ENCODE measurements at places on chromosomes 2 and 18.

GRCh38 chr2:159150280-159150746 lies 136.2 kb downstream of the WDSUB1 start:
- DNase-seq = no peak

DNA sequence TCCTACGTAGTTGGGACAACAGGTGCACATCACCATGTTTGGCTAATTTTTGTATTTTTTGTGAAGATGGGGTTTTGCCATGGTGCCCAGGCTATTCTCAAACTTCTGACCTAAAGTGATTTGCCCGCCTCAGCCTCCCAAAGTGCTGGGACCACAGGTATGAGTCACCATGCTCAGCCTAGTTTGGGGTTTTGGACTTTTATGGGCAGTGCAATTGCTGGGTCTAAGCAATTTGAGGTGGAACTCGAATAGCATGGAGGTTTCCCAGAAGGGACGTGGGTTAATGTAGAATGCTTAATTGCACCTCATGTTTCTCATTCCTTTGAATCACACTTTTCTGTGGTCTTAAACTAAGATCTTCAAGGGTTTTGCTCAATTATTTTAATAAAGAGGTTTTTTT lies 102.3 kb upstream of the EPHA4 start:
- no peak for DNase-seq

DNA sequence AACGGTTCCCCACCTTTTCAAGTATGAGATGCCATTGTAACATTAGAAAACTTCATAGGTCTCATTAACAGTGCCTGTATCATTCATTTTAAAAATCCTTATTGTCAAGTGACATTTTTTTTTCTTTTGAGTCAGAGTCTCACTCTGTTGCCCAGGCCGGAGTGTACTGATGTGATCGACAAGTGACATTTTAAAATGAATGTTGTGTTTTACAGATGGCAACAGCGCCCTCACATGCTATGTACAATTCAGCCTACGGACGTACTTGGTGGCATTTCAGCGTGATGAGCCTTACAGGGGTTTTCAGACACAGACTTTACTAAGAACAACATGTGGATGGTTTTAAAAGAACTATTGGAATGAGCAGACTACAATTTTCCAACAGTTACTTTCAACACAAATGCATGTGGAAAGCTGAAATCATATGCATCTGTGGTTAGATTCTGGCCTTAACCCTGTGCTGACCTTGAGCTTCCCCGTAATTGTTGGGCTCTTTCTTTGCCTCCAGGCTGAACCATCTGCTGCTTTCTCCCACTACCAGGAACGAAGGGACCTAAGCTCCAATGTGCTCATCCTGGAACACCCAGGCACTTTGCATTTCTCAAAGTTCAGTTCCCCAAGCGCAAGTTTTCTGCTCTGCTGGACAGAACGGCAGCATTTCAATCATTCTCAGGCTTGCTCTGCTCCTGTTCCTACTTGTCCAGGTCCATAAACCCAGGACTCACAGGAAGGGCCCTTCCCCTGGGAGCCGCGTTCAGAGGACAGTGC lies 119.9 kb upstream of the NDUFV2 start:
- DNase-seq = no peak

GRCh38 chr2:236177967-236178889 lies 10.0 kb upstream of the GBX2 start:
- DNase-seq = peak; percentile 55

DNA sequence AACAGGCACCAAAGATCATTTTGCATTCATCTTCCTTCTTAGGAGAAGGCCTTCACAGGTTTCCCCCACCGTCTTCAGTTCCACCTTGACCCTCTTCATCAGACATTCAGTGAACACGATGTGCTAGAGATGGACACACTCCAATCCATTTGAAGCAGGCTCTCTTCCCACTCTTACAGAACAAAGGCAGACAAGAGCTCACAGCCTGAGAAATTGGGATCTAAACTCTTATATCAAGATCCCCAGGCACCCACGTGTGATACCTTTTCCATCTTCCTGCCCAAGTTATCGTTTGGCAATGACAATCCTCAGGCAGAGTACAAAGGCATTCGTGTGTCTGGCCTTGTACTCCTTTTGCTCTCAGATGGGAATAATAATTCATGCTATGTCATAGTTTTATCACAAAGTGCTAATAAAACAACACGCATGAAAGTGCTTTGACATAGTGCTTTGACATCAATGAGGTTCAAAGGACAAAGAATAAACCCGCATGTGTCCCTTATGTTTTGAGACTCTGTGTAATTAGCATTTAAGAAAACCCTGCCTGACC lies 369.3 kb upstream of the KLHL29 start:
- DNase-seq = no peak

DNA sequence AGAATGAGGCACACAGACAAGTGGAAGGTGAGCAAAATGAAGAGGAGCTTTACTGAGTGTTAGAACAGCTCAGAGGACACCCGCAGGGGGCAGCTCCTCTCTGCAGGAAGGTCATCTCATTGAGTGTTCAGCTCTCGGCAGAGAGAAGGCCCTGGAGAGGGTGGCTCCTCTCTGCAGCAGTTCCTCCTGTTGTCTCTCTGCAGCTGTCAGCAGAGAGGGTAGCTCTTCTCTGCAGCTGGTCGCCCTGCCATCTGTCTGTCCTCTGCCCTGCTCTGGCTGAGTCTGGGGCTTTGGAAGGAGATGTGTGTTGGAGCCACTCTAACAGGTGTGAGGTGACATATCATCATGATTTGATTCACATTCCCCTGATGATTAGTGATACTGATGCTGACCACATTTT lies 6.8 kb upstream of the SNTG2 start:
- DNase-seq = no peak

All from stimulated activated CD4-positive, alpha-beta T cell treated with anti-CD3 and anti-CD28 coated beads, Interleukin-2, amount 100 ng/mL, for 48 hours (primary cell).